HEK293T (cell line): ENCODE measurements at places on chromosomes 12 and 14.
A peak's percentile ranks its signal among the peaks of the same experiment; 100 is the strongest.

DNA sequence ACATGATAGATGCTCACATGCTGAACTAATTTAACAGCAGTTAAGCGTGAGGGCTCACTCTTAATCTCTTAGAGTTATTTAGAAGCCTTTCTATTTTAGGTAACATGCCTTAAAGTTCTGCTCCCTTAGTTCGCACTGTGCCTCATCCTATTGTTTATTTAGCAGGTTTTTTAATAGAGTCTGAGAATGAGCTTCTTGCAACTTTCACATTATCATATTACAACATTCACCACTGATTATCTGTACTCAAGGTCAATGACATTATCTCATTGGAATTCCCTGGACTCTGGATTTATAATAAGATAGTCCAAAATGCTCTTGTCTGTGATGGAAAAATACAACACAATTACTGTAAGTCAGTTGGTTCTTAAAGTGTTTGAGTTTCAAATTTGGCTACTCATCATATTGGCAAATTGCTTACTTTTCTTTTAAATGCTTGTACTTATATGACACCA lies 183.6 kb upstream of the SLC38A2 start:
- no peak for DNase-seq

- DNase-seq: no peak
Observed at GRCh38 chr12:113889076-113889475, 77.0 kb downstream of the RBM19 start.

GRCh38 chr14:33717866-33718265 lies 233.0 kb downstream of the EGLN3 start:
- no peak for DNase-seq

- DNase-seq: peak; percentile 16
Observed at GRCh38 chr12:42213023-42213422, 25.0 kb downstream of the YAF2 start.

DNA sequence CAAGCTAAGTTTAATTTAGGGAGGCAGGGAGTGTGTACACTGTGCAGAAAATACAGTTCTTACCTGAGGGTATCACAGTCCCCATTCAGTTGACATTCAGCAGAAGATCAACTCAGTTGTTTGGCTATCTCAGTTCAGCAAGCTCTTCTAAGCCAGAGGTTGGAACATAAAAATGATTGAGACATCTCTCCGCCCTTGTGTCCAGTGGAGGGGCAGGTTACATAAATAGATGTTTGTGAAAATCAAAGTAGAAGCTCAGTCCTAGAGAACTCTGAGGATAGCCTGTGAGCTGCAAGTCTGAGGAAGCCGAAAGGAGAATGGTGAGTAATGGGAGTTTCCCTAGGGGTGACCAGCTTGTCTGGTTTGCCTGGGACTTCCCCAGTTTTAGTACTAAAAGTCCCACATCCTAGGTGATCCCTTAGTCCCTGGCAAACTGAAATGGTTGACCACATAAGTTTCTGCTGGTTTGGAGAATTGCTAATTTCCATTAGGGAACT lies 251.4 kb upstream of the ATP2B1 start:
- DNase-seq: no peak

- DNase-seq: no peak
Observed at GRCh38 chr14:64508215-64508776, 3.7 kb downstream of the ZBTB1 start.

- no peak for DNase-seq
Observed at GRCh38 chr12:76074701-76075336, 9.7 kb downstream of the NAP1L1 start.
